Mesendoderm (in vitro differentiated cells): ENCODE measurements at places on chromosomes 2 and 18.

GRCh38 chr2:77768508-77768907 is 246.3 kb upstream of the LRRTM4 start:
- no peak overlapping the region for H3K4me3 ChIP-seq
- H3K27me3 ChIP-seq, result no peaks in the 10 kb centered on the region
- H3K36me3 ChIP-seq, result no peaks in the 10 kb centered on the region
- DNase-seq, result no peak
- H3K27ac ChIP-seq, result no peak overlapping the region
- H3K4me1 ChIP-seq, result no peaks in the 10 kb centered on the region

- DNase-seq, result peak; percentile 75
- H3K4me3 ChIP-seq, result peak overlapping the region; percentile 1
- no peak overlapping the region for H3K27ac ChIP-seq
- no peaks in the 10 kb centered on the region for H3K36me3 ChIP-seq
Measured at GRCh38 chr18:22559414-22560274, 141.9 kb upstream of the CTAGE1 start.

DNA sequence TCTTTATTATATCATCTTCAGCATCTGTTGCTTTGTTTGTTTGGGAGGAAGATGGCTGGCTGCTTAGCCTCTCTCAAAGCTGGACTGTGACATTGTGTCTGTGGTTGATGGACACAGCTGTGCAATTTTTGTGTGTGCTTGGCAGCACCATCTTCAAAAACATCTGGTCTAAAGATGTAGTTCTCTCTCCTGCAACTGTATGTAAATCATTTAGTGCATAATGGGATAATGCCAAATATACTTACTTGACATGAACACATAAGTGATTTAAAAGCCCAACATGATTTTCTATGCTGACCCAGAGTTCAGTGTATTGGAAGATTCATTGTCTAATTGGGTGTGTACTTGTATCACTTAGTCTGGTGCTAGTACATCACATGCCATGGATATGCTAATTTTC is 112.2 kb downstream of the MAP4K4 start:
- no peak for DNase-seq
- no peak overlapping the region for H3K27ac ChIP-seq
- no peak overlapping the region for H3K4me3 ChIP-seq

GRCh38 chr2:84126530-84126929 is 332.6 kb downstream of the SUCLG1 start:
- no peak for DNase-seq
- H3K27me3 ChIP-seq, result no peaks in the 10 kb centered on the region
- no peaks in the 10 kb centered on the region for H3K4me1 ChIP-seq
- no peak overlapping the region for H3K27ac ChIP-seq

- H3K4me1 ChIP-seq, result no peaks in the 10 kb centered on the region
- no peak for DNase-seq
- no peaks in the 10 kb centered on the region for H3K27me3 ChIP-seq
- H3K27ac ChIP-seq, result no peak overlapping the region
- H3K36me3 ChIP-seq, result no peaks in the 10 kb centered on the region
Measured at GRCh38 chr2:195545811-195546210, 111.2 kb upstream of the SLC39A10 start.

DNA sequence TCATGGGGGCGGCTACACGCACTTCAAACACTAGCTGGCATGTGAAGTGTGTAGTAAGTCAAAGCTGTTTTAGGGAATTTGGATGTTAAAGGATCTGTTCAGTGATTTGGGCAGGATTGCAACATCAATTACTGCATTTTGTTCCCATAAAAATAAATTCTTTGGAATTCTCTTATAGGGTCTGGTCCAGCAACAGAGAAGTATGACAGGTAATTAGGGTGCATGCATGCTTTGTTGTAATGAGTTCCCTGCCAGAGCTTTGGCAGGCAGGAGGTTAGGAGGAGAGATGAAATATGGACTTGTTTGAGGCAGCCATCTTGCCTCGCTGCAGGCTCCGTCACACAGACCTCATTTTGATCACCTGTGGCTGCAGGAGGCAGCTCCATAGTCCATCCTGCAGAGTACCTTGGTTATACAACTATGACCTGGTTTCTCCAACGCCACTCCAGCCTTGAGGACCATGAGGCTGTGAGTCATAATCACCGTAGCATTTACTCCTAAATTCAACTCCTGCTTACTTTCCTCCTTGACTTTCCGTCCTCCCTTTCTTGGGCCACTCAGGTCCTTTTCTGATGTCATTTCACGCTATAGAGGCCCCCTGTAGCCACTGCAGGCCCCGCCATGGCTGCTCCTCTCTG is 26.5 kb upstream of the EML4 start:
- H3K27ac ChIP-seq, result no peak overlapping the region
- no peaks in the 10 kb centered on the region for H3K36me3 ChIP-seq
- no peak for DNase-seq
- H3K27me3 ChIP-seq, result no peaks in the 10 kb centered on the region
- H3K4me3 ChIP-seq, result no peak overlapping the region

DNA sequence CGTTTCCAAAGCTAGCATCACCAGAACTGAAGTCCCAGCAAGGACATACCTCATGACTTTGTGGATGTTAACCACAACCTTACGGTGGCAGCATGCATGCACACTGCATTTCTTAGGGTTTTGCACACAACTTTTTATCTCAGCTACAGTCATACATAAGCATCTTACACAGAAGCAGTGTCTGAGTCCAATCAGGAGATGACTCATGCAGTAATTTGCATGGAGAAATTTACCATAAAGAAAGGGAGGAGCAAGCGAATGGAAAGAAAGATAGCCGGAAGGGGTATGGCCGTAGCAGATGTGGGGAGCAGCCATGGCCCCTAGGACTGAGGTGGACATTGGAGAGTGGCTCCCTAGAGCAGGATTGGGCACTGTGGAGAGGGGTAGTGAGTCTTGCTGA is 522.5 kb downstream of the GALR1 start:
- no peak overlapping the region for H3K4me3 ChIP-seq
- H3K27ac ChIP-seq, result no peak overlapping the region
- H3K4me1 ChIP-seq, result no peaks in the 10 kb centered on the region
- no peaks in the 10 kb centered on the region for H3K36me3 ChIP-seq

DNA sequence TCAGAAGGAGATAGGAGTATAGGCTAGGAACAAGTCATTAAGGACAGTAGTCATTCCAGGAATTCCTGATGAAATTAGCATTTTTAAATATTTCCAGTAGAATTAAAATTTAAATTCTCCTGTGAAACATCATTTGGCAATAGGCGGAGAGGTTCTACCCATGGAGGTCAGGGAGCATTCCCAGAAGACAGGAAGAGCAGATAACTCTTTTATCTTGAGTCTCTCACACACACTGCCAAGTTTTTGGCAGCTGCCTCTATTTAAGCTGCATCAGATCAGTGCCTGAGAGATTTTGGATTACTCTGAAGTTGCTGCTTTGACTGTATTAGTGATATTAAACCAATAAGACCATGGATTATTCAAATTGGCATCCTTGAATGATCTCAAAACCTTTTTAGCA is 714.7 kb downstream of the EPHA4 start:
- no peak overlapping the region for H3K27ac ChIP-seq
- H3K27me3 ChIP-seq, result no peaks in the 10 kb centered on the region

- DNase-seq, result no peak
- no peaks in the 10 kb centered on the region for H3K27me3 ChIP-seq
- H3K4me3 ChIP-seq, result no peak overlapping the region
Measured at GRCh38 chr2:221022554-221022953, 549.5 kb downstream of the EPHA4 start.

- H3K27me3 ChIP-seq, result no peaks in the 10 kb centered on the region
- no peak overlapping the region for H3K4me3 ChIP-seq
- no peaks in the 10 kb centered on the region for H3K4me1 ChIP-seq
Measured at GRCh38 chr2:191687867-191688266, 9.9 kb downstream of the NABP1 start.

- no peak overlapping the region for H3K27ac ChIP-seq
- peak; percentile 77 for DNase-seq
- peaks cover 2% of the 10 kb centered on the region for H3K4me1 ChIP-seq
- H3K27me3 ChIP-seq, result peaks cover 1% of the 10 kb centered on the region
Measured at GRCh38 chr2:119517433-119517832, 6.8 kb downstream of the SCTR start.

DNA sequence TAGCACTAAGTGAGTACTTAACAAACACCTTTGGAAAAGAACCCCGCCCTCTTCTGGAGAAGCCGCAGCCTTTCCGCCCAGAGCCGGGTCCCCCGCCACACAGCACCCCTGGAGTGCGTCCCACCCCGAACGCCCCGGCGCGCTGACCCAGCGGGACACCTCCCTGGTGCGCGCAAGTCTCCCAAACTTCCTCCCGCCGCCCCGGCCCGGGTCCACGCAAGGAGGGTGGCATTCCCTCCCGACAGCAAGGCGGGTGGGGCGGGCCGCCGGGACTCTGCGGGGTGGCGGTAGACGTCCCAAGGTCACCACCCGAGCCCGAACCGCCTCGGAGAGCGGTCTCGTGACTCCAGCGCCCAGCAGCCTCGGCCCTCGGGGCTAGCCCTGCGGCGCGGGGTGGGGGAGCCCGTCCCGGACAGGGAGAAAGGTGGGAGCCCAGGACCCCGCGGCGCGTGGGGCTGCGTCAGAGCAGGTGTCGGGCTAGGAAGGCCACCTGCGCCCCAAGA is 598 bp downstream of the CCDC93 start:
- H3K4me3 ChIP-seq, result peak overlapping the region; percentile 84
- no peaks in the 10 kb centered on the region for H3K36me3 ChIP-seq
- no peaks in the 10 kb centered on the region for H3K27me3 ChIP-seq

DNA sequence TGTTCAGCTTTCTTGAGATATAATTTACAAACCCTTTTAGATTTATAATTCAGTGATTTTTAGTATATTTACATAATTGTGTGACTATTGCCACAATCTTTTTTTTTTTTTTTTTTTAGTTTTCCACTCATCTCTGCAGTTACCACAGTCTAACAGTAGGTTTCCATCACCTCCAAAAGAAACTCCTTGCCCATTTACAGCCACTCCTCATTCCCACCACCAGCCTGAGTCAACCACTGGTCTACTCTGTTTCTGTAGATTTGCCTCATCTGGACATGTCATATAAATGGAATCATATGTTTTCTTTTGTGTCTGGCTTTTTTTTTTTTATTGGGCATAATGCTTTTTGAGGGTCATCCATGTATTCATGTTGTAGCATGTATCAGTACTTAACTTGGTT is 16.1 kb downstream of the MTX2 start:
- DNase-seq, result peak; percentile 32
- no peaks in the 10 kb centered on the region for H3K36me3 ChIP-seq
- no peaks in the 10 kb centered on the region for H3K4me1 ChIP-seq
- no peak overlapping the region for H3K4me3 ChIP-seq
- H3K27ac ChIP-seq, result no peak overlapping the region

- no peak overlapping the region for H3K27ac ChIP-seq
- no peak for DNase-seq
- H3K4me3 ChIP-seq, result no peak overlapping the region
- H3K27me3 ChIP-seq, result no peaks in the 10 kb centered on the region
- no peaks in the 10 kb centered on the region for H3K36me3 ChIP-seq
Measured at GRCh38 chr2:85794038-85794441, 40.2 kb downstream of the ATOH8 start.

DNA sequence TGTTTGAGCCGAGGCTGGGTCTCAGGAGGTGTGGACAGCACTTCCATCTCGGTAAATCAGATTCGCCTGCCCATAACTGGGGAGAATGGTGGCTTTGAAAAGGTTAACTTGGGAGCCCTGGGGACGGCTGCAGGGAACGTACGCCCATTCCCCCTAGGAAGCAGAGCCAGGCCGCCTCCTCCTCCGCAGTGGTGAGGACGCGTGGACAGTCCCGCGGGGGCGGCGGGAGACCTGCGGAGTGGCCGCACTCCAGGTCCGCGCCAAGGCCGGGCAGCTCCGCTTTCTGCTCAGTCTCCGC is 845 bp upstream of the MYCN start:
- no peaks in the 10 kb centered on the region for H3K36me3 ChIP-seq
- no peaks in the 10 kb centered on the region for H3K27me3 ChIP-seq
- H3K27ac ChIP-seq, result no peak overlapping the region
- no peak for DNase-seq
- peaks cover 1% of the 10 kb centered on the region for H3K4me1 ChIP-seq
- no peak overlapping the region for H3K4me3 ChIP-seq
